ENCODE measurements at places on chromosomes 3 and 15.

DNA sequence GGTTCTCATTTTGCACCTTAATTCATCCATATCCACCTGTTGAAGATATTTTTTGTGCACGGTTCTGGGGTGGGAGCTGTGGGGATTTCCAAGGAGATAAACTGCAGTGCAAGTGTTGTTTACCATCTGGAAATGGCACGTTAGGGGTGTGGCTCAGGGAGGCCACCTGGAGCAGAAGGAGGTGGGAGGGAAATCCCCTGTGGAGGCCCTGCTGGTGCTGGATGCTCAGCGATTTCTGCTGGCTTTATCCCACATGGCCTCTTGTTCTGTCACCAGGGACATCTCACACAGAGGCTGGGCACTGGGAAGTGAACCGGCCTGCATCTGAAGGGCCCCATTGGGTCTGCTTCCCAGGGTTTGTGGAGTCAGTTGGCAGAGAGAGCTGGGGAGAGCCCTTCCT is 24.3 kb downstream of the TRPM1 start:
- no peak for DNase-seq

GRCh38 chr15:78162038-78162437 is 12.9 kb downstream of the IDH3A start:
- DNase-seq = no peak

DNA sequence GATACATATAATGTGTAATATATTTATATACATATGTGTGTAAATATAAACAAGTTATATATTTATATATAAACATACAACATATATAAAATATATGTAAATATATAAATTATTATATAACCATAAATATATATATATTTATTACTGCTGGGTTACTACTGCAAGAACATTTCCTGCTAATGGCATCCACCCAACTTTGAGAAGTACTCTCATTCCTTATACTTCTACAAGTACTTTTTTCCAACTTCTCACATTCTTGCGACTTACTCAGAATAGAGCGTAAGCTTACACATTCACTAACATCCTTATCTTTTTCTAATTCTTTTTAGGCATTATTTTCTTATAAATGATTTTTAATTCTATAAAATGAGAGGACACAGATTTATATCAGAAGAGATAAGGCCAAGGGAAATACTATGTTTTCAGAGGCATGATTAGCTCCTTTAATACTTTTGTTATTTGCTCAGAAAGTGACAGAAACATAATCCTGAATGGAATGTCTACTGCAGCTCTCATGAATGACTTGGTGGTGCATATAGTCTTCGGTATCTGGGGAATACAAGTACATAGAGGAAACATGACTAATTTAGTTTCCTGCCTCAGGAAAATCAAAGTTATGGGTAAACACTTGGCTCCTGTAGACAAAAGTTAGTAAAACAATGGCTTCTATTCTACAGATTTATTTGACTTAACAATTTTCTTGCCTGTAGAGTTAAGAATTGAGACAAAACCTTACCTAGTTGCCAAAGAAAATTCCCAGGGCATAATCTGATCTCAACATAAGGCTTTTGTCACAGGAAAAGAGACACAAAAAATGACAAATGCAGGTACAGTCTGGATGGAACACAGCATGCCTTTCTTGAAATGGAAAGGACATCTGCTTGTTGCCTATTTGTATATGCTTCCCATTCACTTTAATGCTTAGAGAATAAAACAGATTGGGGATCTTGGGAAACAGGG is 453.9 kb downstream of the SQOR start:
- no peak for DNase-seq

GRCh38 chr15:89774492-89774891 is 1.6 kb upstream of the MESP2 start:
- DNase-seq = no peak

DNA sequence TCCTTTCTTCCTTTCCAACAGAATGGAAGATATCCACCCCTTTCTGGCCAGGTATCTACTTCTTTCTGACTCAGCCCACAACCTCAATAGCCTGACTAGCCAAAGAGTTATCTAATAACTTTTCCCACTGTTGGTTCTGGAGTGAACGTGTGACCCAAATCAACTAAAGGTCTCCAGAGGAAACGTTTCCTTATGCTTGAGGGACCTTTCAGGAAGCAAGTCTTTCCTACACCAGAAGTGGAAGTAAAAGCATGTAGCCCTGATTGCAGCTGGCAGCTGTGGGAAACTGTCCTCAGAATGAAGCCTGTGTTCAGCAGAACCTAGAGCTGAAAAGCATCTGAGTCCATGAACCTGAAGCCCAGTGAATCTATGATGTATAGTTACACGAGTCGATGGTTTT is 34.7 kb upstream of the PHLDB2 start:
- DNase-seq = no peak

- no peak for DNase-seq
Observed at GRCh38 chr15:60387321-60387720, 10.5 kb downstream of the ANXA2 start.

DNA sequence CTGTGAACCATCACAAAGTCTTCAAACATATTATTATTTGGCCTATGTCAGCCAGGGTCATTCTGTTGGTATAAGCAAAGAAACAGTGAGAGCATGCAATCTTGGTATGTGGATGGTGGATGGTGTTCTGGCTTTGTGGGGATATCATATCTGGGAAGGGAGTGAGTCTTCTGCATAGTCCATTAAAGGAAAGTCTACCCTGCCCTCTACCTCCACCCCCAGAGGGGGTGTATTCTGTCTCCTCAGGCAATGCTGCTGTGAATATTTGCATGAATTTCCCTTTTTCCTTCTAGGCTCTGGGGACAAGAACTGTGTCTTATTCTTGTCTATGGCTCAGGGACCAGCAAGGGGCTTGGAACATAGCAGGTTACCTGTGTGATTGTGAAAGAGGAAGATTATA is 495.8 kb downstream of the PDCD6IP start:
- no peak for DNase-seq

- no peak for DNase-seq
Observed at GRCh38 chr3:168747697-168748096, 652.0 kb upstream of the GOLIM4 start.

DNA sequence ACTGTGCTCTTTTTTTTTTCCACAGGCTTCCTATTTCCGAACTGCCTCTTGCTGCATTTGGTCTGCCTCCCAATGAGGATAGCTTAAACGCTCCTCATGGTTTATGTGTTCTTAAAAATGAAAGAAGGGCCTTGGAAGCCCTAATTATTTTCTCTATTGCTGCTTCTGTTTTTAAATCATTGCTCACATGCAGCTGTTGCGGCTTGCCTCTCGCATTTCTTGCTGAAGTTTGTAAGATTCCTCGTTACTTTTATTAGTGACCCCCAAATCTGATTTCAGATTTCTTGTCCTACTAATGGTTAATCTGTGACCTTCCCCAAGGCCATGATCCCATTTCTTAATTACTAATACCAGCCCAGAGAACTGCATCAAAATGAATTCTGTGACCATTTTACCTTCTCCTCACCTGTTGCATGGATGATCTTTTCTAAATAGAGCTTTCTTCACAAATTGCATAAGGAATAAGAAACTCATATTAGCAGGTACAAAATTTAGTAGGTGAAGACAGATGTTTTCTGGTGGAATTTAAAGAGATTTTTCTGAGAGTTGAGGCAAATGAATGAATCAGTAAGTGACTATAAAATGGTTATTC is 1.8 kb downstream of the UBE2E1 start:
- no peak for DNase-seq

- DNase-seq = no peak
Observed at GRCh38 chr3:56724676-56725075, 41.6 kb upstream of the TASOR start.

DNA sequence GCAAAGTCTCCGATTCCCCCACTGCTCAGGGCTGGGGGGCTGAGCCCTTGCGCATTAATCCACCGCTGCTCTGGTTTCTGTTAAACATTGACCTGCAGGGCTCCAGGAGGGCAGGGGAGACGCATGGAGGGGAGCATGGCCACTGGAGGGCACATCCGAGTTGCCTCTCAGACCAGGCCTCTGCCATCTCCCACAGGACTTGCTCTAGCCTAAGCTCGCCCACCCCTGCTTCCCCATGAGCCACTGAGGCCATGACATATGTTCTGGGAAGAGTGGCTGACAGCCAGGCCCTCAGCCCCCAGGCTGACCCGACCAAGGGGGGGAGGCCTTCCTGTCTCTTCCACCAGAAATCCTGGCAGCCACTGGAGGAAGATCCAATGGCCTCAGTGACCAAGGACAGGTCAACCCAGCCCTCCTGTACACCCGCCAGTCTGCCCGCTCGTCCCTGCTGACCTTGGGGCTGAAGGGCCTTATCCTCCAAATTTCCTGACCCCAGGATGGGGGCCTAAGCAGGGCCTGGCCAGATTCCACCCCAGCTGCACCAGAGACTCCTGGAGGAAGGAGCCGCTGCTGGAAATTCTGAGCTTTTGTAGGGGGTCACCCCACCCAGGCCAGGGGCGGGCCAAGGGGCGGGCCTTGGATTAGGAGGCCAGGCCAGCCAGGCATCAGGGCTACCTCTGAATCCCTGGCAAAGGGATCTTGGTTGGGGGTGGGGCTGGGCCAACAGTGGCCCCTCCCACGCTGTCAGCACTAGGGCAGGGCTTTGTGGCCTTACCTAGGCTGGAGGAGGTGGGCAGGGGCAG is at the start of gene HYAL1:
Gene HYAL1 (minus strand): TSS at position 562 of the 803 bp plus-strand sequence. CDS start 618 bp downstream, outside the sequence.
- DNase-seq = no peak

DNA sequence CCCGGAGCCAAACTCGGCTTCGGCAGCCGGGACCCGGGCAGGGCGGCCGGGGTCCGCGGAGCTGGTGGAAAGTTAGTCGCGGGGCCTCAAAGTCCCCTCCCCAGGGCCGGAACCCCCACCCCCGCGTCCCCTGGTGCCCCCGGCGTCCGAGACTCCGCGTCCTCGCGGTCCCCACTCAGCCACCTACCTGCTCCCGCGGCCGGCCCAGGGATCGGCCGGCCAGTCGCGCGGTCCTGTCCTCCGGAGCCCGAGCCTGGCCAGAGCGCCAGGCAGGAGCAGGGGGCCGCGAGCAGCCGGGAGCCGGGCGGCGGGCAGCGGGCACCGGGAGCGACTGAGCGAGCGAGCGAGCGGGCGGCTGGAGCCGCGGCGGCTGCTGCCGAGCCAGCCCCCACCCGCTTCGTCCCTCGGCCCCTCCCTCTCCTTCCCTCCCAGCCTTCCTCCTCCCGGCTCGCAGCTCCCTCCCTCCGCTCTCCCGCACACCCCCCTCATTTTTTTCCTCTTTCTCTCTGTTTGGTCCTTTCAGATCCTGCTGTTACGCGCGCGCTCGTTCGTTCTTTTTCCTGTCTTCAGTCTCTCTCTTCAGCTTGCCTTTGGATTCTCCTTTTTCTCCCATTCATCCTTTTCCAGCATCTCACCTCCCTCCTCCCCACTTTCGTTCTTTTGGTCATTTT is at the start of gene MEGF11:
Gene MEGF11 (minus strand): TSS at position 333 of the 671 bp plus-strand sequence. CDS start 125,347 bp downstream, outside the sequence.
- DNase-seq = no peak

GRCh38 chr3:139473155-139473771 is 3.1 kb downstream of the RBP2 start:
- DNase-seq = no peak

- DNase-seq = no peak
Observed at GRCh38 chr3:100761211-100761942, 52.1 kb downstream of the TFG start.

- no peak for DNase-seq
Observed at GRCh38 chr15:45943240-45943639, 308.4 kb downstream of the SQOR start.

- no peak for DNase-seq
Observed at GRCh38 chr3:48598323-48599076, 3.4 kb upstream of the COL7A1 start.

DNA sequence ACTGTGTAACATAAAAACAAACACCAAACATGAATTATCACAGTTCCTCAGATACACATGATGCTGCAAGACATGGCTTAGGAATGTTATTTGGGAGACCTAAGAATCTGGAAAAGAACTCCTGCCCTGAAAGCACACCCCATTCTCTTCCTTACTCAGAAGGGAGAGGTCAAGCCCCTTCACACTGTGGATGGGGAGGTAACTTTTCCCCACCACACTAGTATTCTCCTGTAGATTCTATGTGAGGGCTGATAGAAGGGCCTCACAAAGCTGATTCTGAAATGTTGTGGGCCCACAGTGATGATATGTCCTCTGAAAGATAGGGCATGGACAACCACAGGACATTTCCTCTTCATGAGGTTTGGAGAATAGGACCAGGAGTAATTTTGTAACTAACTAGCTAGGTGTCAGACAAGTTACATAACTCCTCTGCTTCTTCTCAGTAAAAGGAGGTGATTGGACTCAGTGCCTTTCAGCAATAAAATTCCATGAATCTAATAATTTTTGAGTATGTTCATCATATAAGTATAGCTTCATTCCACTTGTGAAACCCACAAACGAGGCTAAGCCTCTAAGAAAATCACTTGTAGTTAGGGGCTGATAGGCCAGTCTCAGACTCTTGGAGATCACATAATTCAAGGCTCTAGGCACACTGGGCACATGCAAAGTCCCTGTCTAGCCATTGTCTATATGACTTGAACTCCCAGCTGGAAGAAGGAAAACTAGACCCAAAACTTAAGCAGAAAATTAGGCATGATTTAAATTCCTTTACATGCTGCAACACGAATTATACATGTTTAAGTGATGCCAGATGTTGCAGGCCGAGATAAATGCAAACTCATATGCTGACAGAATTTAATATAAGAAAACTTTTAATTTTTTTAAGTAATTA is 7.5 kb downstream of the PTX3 start:
- no peak for DNase-seq

GRCh38 chr3:130933801-130934345 is 40.0 kb downstream of the ATP2C1 start:
- DNase-seq = no peak

- no peak for DNase-seq
Observed at GRCh38 chr3:133655731-133656515, 5.8 kb downstream of the TOPBP1 start.

GRCh38 chr3:41104147-41104546 is 95.2 kb upstream of the CTNNB1 start:
- DNase-seq = no peak

- DNase-seq = no peak
Observed at GRCh38 chr3:71461749-71462483, 121.6 kb downstream of the FOXP1 start.

DNA sequence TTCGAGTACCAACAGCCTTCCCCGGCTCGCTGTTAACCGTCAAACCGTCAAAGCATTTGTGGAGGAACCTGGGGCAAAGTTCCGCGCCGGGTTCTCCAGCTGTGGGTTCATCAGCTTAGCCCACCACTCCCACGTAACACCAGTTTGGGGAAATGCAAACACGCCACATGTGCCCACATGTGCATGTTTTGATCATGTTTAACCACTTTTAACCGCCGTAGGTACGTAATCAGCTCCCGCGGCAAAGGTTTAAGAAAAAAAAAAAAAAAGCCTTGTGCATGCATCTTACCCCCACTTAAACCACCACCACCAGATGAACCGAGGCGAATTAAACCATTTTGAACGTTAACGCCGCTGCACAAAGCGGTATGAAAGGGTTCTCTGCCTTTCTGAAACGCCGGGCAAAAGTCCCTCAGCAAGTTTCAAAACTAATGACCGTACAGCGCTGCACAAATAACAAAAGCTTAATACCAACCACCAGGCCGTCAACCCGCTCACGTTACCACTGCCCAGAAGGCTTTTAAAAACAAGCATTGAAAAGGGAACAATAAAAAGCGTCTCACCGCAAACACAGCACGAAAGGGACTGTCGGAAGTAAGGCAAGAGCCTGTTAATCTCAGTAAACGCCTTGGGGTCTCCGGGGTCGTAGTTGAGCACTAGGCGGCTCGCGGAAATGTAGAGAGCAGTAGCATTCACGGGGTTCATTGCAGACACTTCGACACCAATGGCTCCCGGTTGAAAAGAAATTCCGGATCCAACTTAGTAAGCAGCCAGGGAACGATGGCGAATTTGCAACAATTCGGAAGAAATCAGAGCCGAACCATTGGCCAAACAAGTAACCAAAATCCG is 1.5 kb downstream of the MSL2 start:
- DNase-seq = peak; percentile 42

- no peak for DNase-seq
Observed at GRCh38 chr3:167967257-167968036, 128.3 kb downstream of the GOLIM4 start.

- no peak for DNase-seq
Observed at GRCh38 chr15:25335279-25335678, 103.5 kb downstream of the UBE3A start.
